ENCODE measurements at places on chromosomes 2 and 18. TPM values are rescaled to one million over a fixed set of nuclear protein-coding genes. Genes with fewer than 3 reads are reported as not detected.

ICOS gene
- not detected for total RNA-seq

PRSS56 gene
- 0.20 TPM for total RNA-seq

KRTCAP3 gene
- total RNA-seq, result 0.90 TPM

ALK gene
- not detected for total RNA-seq

PDCL3 gene
- 36.6 TPM for total RNA-seq

All from A549 treated with ZK216348 at 1 μM for 4 hours (cell line).